ENCODE measurements at places on chromosomes 12 and 14. TPM values are rescaled to one million over a fixed set of nuclear protein-coding genes. Genes with fewer than 3 reads are reported as not detected.
A peak's percentile ranks its signal among the peaks of the same experiment; 100 is the strongest.

GRCh38 chr12:82872088-82872487 is 185.4 kb downstream of the TMTC2 start:
- no peak overlapping the region for H3K4me3 ChIP-seq
- no peak for DNase-seq
- H3K4me1 ChIP-seq, result peaks cover 32% of the 10 kb centered on the region
- H3K27ac ChIP-seq, result no peak overlapping the region
- no peaks in the 10 kb centered on the region for H3K36me3 ChIP-seq
- H3K27me3 ChIP-seq, result no peaks in the 10 kb centered on the region

XPOT gene
- total RNA-seq, result 48.0 TPM

TAS2R46 gene
- 1.6 TPM for total RNA-seq

SLC25A47 gene
- total RNA-seq, result 2.5 TPM

DNA sequence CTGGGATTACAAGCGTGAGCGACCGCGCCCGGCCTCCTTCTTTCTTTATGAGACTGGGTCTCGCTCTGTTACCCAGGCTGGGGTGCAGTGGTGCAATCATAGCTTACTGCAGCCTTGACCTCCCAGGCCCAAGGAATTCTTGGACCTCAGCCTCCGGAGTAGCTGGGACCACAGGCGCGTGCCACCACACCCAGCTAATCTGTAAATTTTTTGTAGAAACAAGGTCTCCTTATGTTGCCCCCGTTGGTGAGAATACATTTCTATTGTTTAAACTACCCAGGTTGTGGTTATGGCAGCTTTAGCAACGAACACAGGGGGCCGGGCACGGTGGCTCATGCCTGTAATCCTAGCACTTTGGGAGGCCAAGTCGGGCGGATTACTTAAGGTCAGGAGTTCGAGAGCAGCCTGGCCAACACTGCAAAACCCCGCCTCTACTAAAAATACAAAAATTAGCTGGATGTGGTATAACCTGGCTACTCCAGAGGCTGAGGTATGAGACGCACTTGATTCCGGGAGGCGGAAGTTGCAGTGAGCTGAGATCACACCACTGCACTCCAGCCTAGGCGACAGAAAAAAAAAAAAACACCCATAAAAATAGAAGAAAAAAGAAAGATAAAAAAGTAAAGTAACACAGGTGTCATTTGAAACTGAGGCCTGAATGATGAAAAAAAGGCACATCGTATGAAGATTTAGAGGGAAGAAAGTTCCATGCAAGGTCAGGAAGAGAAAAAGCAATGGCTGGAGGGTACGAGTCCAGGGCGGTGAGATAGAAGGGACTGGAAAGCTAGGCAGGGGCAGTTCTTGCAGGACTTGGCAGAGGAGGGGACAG is 977 bp upstream of the TMEM120B start:
- DNase-seq, result no peak
- no peaks in the 10 kb centered on the region for H3K36me3 ChIP-seq
- H3K4me3 ChIP-seq, result peak overlapping the region; percentile 77
- H3K27me3 ChIP-seq, result no peaks in the 10 kb centered on the region
- H3K4me1 ChIP-seq, result peaks cover 27% of the 10 kb centered on the region
- H3K27ac ChIP-seq, result peak overlapping the region; percentile 79

DNA sequence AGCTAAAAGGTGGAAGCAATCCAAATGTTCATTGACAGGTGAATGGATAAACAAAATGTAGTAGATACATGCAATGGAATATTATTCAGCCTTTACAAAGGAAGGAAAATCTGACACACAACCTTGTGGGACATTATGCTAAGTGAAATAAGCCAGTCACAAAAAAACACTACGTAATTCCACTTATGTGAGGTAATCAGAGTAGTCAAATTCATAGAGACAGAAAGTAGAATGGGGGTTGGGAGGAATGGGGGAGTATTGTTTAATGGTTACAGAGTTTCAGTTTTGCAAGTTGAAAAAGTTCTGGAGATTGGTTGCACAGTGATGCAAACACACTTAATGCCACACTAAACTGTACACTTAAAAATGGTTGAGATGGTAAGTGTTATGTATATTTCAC is 62.8 kb downstream of the LIN52 start:
- H3K36me3 ChIP-seq, result no peaks in the 10 kb centered on the region
- H3K4me3 ChIP-seq, result no peak overlapping the region
- H3K27me3 ChIP-seq, result no peaks in the 10 kb centered on the region
- H3K4me1 ChIP-seq, result no peaks in the 10 kb centered on the region
- DNase-seq, result no peak
- H3K27ac ChIP-seq, result no peak overlapping the region

- no peak within 1 kb of the TSS for H3K27ac ChIP-seq
- no peaks in the 10 kb centered on the region for H3K4me1 ChIP-seq
- H3K36me3 ChIP-seq, result no peaks in the 10 kb centered on the region
- H3K4me3 ChIP-seq, result no peak within 1 kb of the TSS
- no peak for DNase-seq
Measured at GRCh38 chr12:21604245-21605101, at the start of gene GYS2. GYS2 (minus strand) TSS chr12:21604847; CDS start chr12:21604592, 255 bp downstream.

DNA sequence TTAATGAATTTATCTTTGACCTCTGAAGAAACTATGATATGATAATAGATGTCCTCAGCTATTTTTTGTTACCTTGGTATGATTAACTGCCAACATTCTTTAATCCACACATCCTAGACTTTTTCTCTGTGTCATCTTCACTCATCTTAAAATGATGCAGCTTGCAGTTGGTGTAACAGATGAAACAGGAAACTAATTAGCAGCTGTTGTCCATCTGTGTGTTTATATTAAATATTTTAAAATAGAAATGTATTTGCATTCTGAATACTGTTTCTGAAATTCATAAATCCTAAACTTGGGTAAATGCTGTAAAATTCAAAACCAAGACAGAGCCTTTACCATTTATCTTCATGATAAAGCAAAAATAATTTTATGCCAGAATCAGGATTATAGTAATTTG is 56.1 kb upstream of the GARIN2 start:
- DNase-seq, result no peak
- H3K27me3 ChIP-seq, result no peaks in the 10 kb centered on the region
- H3K4me1 ChIP-seq, result no peaks in the 10 kb centered on the region
- no peak overlapping the region for H3K4me3 ChIP-seq
- peaks cover 27% of the 10 kb centered on the region for H3K36me3 ChIP-seq

MDGA2 gene
- total RNA-seq, result not detected

TRAFD1 gene
- 32.9 TPM for total RNA-seq

DNA sequence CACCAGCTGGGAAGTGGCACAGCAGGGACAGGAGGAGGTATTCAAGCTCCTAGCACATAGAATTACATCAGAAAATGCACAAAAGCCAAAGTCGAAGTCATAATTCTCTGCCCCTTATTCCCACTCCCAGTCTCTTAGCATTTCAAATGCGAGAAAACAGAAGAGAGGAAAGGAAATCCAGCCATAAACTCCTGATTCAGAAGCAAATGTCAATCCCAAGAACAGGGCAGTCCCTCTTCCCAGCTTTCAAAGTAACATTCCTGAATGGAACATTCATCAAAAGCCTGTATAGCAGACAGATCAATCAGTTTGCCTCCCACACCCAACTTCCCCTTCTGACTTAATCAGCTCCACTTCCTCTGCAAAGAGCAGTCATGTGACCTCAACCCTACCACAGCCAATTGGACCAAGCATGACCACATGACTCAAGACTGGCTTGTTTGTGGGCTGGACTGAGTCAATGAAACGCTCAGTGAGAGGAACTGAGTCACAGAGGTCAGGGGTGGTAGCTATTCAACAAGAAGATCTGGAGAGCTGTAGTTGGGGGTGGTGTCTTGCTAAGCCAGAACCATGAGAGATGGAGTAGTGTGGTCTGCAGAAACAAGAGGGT is 41.4 kb upstream of the TUNAR start:
- no peaks in the 10 kb centered on the region for H3K4me1 ChIP-seq
- no peak overlapping the region for H3K27ac ChIP-seq
- no peaks in the 10 kb centered on the region for H3K27me3 ChIP-seq
- no peak for DNase-seq

- no peak overlapping the region for H3K27ac ChIP-seq
- H3K4me3 ChIP-seq, result no peak overlapping the region
- no peak for DNase-seq
- no peaks in the 10 kb centered on the region for H3K27me3 ChIP-seq
- H3K4me1 ChIP-seq, result peaks cover 53% of the 10 kb centered on the region
Measured at GRCh38 chr14:22549981-22550673, 38.9 kb downstream of the DAD1 start.

DNA sequence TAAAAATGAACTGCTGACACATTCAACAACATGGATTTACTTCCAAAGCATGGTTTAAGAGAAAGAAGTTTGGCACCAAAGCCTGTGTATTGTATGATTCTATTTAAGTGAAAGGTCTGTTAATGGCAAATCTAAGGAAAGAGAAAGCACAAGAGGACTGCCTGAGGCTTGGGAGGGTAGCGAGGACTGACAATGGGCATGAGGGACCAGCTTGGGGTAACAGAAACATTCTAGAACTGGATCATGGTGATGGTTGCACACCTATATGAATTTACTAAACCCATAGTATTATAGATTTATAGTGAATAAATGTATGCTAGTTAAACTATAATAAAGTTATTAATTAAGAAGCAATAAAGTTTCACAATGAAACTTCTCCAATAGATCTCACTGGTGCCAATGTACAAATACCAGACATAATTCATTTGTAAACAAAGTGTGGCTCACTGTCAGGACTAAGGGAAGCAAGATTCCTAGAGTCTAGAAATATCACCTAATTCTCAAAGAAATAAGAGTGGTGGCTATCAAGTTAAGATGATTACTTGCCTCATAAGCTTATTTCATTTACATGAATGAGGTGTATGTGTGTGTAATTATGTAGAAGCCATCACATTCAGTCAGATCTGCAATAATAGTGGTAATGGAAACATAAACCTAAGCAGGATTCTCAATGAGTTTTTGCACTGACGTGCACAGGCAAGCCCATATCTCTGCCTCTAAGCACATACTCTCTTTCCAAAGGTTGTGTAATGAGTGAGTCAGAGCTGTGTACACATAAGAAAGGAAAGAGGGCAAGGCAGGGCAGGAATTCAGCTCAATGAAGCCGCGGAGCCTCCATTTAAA is 353.4 kb downstream of the KCNH5 start:
- no peak overlapping the region for H3K4me3 ChIP-seq
- no peak for DNase-seq
